ENCODE measurements at places on chromosomes 11 and 22. TPM values are rescaled to one million over a fixed set of nuclear protein-coding genes. Genes with fewer than 3 reads are reported as not detected.

SLC37A4 gene
- 26.7 TPM for polyA plus RNA-seq

FIBIN gene
- polyA plus RNA-seq, result 0.77 TPM

FAM118A gene
- polyA plus RNA-seq, result 14.5 TPM

PGA4 gene
- not detected for polyA plus RNA-seq

P2RX6 gene
- 1.6 TPM for polyA plus RNA-seq

BEST1 gene
- 0.14 TPM for polyA plus RNA-seq

CDC42EP2 gene
- polyA plus RNA-seq, result 21.8 TPM

SSH3 gene
- 34.8 TPM for polyA plus RNA-seq

SLC16A8 gene
- not detected for polyA plus RNA-seq

HOATZ gene
- polyA plus RNA-seq, result not detected

JAML gene
- polyA plus RNA-seq, result not detected

APBB1 gene
- 7.0 TPM for polyA plus RNA-seq

APOA5 gene
- polyA plus RNA-seq, result not detected

SMC1B gene
- polyA plus RNA-seq, result not detected

VPREB3 gene
- polyA plus RNA-seq, result not detected

DMC1 gene
- polyA plus RNA-seq, result 0.22 TPM

RBMXL2 gene
- polyA plus RNA-seq, result not detected

CFAP300 gene
- 3.2 TPM for polyA plus RNA-seq

BTBD18 gene
- not detected for polyA plus RNA-seq

CHRM4 gene
- polyA plus RNA-seq, result 0.03 TPM

LDHAL6A gene
- not detected for polyA plus RNA-seq

PDGFD gene
- polyA plus RNA-seq, result 0.09 TPM

F2 gene
- polyA plus RNA-seq, result 0.03 TPM

OR8A1 gene
- not detected for polyA plus RNA-seq

C22orf42 gene
- polyA plus RNA-seq, result not detected

APOL3 gene
- 2.2 TPM for polyA plus RNA-seq

BCO2 gene
- 1.5 TPM for polyA plus RNA-seq

DDX10 gene
- 24.1 TPM for polyA plus RNA-seq

IFITM10 gene
- 8.2 TPM for polyA plus RNA-seq

DDTL gene
- polyA plus RNA-seq, result not detected

CCDC89 gene
- polyA plus RNA-seq, result not detected

CARNS1 gene
- polyA plus RNA-seq, result 0.03 TPM

MEN1 gene
- 24.7 TPM for polyA plus RNA-seq

Data from mammary epithelial cell (primary cell).